ENCODE measurements at places on chromosomes 2 and 18. TPM values are rescaled to one million over a fixed set of nuclear protein-coding genes. Genes with fewer than 3 reads are reported as not detected.

CRYGD gene
- not detected for total RNA-seq

DNA sequence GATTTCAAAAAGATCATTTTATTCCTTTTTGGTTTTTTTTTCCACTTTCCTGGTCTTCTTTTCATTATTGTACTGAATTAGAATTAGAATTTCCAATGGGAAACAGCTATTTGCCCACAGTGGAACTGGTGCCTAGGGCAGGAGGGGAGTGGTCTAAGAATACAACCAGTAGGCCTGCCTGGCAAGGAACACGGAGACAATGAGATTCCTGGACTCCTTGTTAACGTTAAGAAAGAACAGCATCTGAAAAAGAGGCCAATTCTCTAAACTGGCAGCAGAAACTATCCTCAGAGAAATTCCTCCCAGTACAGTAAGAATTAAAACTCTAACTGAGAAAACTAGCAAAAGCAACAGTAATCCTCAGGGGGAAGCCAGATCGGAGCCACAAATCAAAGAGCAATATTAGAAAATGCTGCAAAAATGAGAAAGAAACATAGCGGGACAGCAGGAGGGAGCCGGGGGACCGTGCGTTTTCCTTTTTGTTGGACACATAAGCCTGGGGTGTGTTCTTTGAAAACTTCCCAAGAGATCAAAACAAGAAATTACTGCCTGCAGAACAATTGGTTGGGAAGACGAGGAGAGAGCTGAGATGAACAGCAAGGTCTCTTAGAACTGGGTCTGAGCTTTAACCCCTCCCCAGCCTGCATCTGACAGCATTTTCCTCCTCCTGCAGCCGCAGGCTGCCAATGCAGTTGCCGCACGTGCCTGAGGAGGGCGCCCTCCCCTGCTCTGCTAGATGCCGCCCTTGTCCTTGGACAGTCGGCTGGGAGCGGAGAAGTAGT is 776.0 kb downstream of the TSN start:
- no peak for DNase-seq

- DNase-seq = no peak
These were observed 30.9 kb downstream of the RALBP1 start for GRCh38 chr18:9506046-9506792.

SNORC gene
- total RNA-seq = 0.61 TPM

PPP1CB gene
- total RNA-seq = 247 TPM

SLC9A4 gene
- not detected for total RNA-seq

DNA sequence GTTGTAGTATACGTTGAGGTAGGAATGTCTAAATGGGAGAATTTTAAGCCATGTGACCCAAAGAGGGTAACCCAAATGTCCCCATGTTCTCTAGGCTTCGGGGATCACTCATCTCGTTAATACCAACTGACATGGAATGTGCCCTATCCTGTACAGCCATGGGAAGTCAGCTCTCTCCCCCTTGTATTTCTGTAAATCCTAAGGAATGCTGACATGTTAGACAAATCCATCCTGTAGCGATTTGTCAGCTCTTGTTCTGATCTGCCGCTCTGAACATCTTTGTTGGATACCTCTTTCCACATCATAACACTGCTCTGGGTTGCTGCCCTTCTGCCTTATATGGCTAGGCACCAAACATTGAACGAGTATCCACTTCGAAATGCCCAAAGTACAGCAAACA is 350.6 kb downstream of the RND3 start:
- DNase-seq = no peak

GRCh38 chr2:35827086-35827485 is 528.5 kb upstream of the CRIM1 start:
- DNase-seq = no peak

REG3G gene
- not detected for total RNA-seq

DNA sequence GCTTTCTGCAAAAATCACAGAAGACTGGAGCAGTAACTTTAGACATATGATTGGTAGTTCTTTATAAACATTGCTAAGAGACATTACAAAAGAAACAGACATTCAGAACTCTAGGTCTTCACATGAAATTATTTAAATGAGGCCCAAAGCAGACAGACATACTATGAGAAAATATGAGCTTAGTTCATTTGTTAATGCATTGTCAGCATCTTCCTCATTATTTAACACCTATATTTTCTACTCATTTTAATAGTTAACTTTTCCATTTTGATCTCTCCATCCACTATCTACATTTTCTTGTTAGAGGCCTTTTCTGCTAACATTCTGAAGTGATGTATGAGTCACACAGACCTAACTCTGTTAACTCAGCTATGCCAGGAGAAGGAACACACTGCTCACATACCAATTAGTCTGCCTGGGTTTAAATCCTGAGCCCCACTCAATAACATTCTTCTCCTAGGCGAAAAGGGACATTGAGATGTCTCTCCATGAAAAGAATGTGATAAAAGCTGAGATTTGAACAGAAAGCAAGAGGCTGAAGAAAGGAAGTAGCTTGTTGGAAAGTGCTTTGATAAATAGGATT is 400.3 kb upstream of the PKDCC start:
- no peak for DNase-seq

- no peak for DNase-seq
These were observed 78.3 kb downstream of the POLR1A start for GRCh38 chr2:86027196-86027921.

COMMD1 gene
- total RNA-seq = 27.0 TPM

DNA sequence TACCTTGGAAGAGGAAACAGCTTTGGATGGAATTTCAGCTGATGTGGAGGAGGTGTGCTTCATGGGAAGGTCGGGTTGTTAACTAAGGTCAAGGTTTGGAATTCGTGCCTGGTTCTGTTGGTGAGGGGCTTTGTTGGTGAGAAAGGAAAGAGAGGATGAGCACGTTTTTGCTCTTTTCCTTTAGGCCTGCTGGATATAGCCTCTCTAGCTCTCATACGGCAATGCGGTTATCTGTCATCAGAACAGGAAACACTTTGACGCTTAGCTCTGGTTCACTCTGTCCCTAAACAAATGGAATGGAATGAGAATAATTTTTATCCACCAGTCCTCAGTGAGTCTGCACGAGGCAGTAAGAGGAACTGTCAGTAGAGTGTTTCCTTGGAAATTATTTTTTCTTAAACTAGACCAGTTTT is 169.7 kb upstream of the NOSTRIN start:
- no peak for DNase-seq

ANKRD53 gene
- 0.91 TPM for total RNA-seq

ANO7 gene
- total RNA-seq = 1.2 TPM

- DNase-seq = no peak
These were observed 414.4 kb downstream of the MTX2 start for GRCh38 chr2:176683618-176684111.

DNA sequence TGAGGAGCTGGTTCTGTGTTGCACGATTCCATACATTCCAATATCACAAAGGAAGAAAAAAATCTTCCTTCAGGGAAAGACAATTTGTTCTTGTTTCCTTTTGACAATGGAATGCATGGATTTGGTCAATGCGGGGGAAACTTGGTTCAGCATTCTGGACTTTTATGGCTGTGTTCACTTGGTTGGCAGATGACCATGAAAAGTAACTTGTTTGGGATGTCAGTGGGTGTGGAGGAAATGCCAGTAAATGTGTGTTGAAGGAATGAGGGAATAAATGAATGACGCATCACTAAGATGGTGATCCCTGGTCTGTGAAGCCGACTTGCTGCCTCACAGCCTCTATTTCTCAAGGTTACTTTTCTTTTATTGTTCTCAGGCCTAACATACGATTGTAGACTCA is 53.7 kb downstream of the THUMPD2 start:
- no peak for DNase-seq

GRCh38 chr2:220499225-220499624 is 871.8 kb downstream of the SLC4A3 start:
- no peak for DNase-seq

GRCh38 chr18:2825613-2826175 is 21.1 kb upstream of the EMILIN2 start:
- DNase-seq = no peak

DNA sequence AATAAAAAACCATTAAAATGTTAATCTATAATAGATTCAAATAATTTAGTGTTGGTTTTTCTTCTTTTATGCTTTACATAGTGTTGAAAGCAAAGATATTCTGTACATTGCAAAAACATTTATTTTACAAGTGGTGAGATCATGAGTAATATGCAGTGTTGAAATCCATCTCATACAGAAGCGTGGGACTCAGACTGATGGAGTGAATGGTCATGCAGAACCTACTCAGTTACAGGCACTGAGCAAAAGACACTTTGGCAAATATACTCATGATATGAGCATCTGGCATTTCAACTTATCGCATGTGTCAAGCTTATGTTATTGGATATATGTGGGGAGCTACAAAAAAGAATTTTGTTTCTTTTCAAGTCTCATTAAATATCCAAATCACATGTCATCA is 620.2 kb upstream of the NETO1 start:
- DNase-seq = no peak

DNA sequence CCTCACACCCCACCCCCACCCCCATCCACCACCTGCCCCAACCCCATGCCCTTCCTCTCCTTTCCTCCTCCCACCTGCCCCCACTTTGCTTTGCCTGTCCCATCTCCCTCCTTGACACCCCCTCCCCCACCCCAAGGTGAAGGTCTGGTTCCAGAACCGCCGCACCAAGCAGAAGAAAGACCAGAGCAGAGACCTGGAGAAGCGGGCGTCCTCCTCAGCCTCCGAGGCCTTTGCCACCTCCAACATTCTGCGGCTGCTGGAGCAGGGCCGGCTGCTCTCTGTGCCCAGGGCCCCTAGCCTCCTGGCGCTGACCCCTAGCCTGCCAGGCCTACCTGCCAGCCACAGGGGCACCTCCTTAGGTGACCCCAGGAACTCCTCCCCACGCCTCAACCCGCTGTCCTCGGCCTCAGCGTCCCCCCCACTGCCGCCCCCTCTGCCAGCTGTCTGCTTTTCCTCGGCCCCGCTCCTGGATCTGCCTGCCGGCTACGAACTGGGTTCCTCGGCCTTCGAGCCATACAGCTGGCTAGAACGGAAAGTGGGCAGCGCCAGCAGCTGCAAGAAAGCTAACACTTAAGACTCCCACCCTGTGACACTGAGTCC is 3.0 kb upstream of the ATP6V1B1 start:
- DNase-seq = no peak

GRCh38 chr18:76756531-76757253 is 65.7 kb upstream of the ZNF236 start:
- peak; percentile 42 for DNase-seq

COL4A3 gene
- 93.6 TPM for total RNA-seq

DUSP19 gene
- 1.4 TPM for total RNA-seq

DNA sequence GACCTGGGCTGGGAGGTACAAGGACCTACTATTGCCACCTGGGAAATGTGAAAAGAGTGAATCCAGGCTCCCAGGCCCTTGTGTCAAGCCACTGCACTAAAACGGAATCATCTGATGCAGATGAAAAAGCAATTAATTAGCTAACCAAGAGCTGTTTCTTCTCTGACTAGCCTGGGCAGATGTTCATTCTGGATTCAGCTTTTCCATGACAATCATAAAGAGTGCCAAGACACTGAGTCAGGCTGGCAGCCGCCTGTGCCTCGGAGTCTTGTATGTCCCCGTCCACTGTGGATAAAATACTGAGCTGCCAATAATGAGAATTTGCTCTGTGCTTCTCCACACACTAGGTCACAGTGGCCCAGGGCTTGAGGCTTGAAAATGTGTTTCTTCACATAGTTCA is 21.7 kb upstream of the LCLAT1 start:
- no peak for DNase-seq

DNER gene
- total RNA-seq = 0.64 TPM

DNA sequence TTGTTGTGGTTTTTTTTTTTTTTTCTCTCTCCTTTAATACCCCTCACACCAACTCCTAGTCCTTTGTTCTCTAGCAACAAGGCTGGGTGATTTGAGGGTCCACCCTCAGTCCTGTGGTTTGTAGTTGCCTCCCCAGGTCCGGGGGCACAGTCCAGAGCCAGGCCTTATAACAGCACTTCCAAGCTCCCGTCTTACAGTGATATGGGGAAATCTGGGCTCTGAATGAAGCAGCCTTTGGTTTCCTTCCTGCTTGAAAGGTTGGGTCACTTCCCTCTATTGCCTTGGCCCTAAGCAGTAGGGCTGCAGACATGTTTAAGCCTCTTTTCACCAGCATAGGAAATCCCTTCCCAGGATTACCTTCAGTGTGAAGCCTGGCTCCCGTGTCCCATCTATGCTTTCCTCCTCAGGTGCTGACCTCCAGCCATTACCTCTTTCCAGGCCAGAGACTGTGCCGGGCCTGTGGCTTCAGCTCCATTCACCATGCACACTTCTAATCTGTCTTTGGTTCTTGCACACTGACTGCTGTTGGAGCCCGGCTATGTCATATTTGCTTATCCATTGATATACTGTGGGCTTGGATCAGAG is 21.2 kb upstream of the NTSR2 start:
- peak; percentile 36 for DNase-seq

DNA sequence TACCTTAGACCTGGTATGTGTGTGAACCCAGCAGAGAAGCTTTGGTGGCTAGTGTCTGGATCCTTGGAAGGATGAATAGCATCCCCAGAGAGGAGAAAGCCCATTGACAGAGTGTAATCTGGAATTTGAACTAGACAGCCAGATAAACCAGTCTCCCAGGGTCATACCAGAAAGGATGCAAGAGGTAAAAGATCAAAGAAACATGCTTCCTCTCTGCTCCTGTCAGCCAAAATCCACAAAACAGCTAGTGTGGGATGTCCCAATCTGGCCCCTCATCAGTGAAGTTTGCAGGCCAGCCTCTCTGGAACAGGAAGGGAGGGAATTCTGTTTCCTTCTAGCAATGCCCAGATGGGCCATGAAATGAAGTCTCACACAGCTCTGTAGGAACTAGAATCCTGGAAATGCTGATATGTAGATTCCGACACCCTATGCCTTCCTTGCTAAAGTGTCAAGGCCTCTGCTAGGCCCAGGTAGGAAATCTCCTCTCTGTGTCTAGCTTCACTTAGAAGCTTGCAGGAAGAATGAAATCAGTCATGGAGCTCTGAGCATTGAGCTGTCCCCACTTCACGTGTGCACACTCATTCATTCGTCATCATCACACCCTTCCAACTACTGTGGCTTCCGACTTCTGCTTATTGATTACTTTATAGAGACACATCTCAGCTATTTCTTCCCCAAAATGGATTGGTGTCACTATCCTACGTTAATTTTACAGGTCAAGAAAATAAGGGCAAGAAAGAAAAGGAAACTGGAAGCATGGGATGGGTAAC is 38.0 kb downstream of the EVA1A start:
- DNase-seq = no peak

- no peak for DNase-seq
These were observed 26.1 kb downstream of the CYB5A start for GRCh38 chr18:74265546-74266098.

- DNase-seq = no peak
These were observed 896.2 kb downstream of the CCDC85A start for GRCh38 chr2:57080035-57080434.

- DNase-seq = no peak
These were observed 128.3 kb upstream of the FSIP2 start for GRCh38 chr2:185610301-185610700.

- DNase-seq = no peak
These were observed 17.1 kb upstream of the VPS4B start for GRCh38 chr18:63439334-63439733.
